Hepatocyte (in vitro differentiated cells): ENCODE measurements at places on chromosomes 2 and 18. TPM values are rescaled to one million over a fixed set of nuclear protein-coding genes. Genes with fewer than 3 reads are reported as not detected.
A peak's percentile ranks its signal among the peaks of the same experiment; 100 is the strongest.

DNA sequence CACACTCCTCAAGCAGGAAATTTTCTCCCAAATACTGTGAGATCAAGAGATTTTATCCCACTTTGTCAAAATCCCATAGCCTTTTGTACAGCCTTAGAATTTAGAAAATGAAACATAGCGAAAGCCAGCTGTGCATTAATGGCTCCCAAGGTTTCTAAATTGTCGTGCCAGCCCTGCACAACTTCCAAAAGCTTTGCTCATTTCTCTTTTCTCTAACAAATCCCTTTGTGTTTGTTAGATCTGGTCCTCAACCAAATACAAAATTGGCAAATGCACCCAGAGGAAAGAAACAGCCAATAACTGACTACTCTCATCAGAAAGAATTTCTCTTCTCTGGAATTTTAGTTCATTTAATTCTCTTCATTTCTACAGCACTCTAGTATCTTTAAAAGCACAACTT lies 361.1 kb downstream of the INSIG2 start:
- DNase-seq = no peak
- no peak overlapping the region for H3K4me3 ChIP-seq
- H3K4me1 ChIP-seq = no peaks in the 10 kb centered on the region
- no peak overlapping the region for H3K27ac ChIP-seq
- H3K27me3 ChIP-seq = peaks cover 17% of the 10 kb centered on the region
- no peaks in the 10 kb centered on the region for H3K36me3 ChIP-seq

GRCh38 chr2:61091485-61091884 lies 25.8 kb downstream of the SANBR start:
- H3K4me1 ChIP-seq = no peaks in the 10 kb centered on the region
- no peaks in the 10 kb centered on the region for H3K36me3 ChIP-seq
- no peak for DNase-seq
- H3K27ac ChIP-seq = no peak overlapping the region
- H3K27me3 ChIP-seq = no peaks in the 10 kb centered on the region

The FOSL2 gene
- total RNA-seq = 148 and 164 TPM in 2 replicates

The C2orf78 gene
- not detected in 2 replicates for total RNA-seq

DNA sequence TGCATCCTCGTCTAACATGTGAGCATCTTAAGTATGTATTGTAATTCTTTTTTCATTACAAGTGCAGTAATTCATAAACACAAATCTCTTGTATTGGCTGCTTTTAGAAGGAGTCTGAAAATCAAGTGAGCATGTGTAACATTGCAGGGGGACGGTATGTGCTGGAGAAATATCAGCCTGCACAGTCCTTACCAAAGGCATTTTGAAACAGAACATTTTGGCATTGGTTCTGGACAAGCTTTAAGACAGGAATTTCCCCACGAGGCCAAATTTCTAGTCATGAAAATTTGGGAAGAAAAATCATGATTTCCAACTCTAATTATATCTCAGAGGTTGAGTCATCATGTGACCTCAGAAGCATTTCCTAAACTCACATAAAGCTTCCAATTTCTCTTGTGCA lies 24.7 kb upstream of the NRP2 start:
- no peak overlapping the region for H3K4me3 ChIP-seq
- DNase-seq = no peak
- no peaks in the 10 kb centered on the region for H3K27me3 ChIP-seq
- H3K36me3 ChIP-seq = no peaks in the 10 kb centered on the region
- H3K27ac ChIP-seq = no peak overlapping the region
- no peaks in the 10 kb centered on the region for H3K4me1 ChIP-seq

DNA sequence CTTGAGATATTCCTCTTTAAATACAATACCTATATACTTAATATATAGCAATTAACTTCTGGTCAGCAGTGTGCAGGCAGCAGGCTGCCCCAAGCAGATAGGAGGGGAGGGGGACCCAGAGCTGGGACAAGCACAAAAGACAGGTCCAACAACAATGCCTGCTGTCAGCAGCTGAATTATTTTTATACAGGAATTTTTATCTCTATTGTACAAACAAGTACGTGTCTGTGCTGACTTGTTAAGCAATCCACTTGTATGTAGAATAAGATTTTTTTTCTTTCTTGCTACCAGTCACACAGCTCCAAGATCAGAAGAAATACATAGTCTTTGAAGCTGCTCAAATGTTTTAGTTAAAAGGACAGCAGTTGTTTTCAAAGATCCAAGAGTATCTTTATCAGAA lies 16.7 kb downstream of the BCL11A start:
- no peak overlapping the region for H3K4me3 ChIP-seq
- DNase-seq = no peak
- H3K27me3 ChIP-seq = no peaks in the 10 kb centered on the region
- peak overlapping the region; percentile 82 for H3K27ac ChIP-seq
- no peaks in the 10 kb centered on the region for H3K36me3 ChIP-seq

The METAP1D gene
- 2.8 and 5.7 TPM in 2 replicates for total RNA-seq

GRCh38 chr2:25170888-25171287 lies 2.5 kb upstream of the POMC start:
- no peak overlapping the region for H3K27ac ChIP-seq
- H3K4me3 ChIP-seq = no peak overlapping the region
- peaks cover 50% of the 10 kb centered on the region for H3K27me3 ChIP-seq
- peaks cover 8% of the 10 kb centered on the region for H3K4me1 ChIP-seq
- no peaks in the 10 kb centered on the region for H3K36me3 ChIP-seq

GRCh38 chr2:219084791-219085190 lies 24.1 kb upstream of the IHH start:
- H3K4me3 ChIP-seq = no peak overlapping the region
- H3K4me1 ChIP-seq = peaks cover 19% of the 10 kb centered on the region
- no peaks in the 10 kb centered on the region for H3K27me3 ChIP-seq
- no peak overlapping the region for H3K27ac ChIP-seq

- no peaks in the 10 kb centered on the region for H3K27me3 ChIP-seq
- peak overlapping the region; percentile 46 for H3K27ac ChIP-seq
- H3K4me1 ChIP-seq = peaks cover 43% of the 10 kb centered on the region
- no peaks in the 10 kb centered on the region for H3K36me3 ChIP-seq
These were observed 182.4 kb downstream of the PTPRM start for GRCh38 chr18:7749510-7749981.

The IKZF2 gene
- 13.1 and 13.9 TPM in 2 replicates for total RNA-seq

The ASB1 gene
- 13.0 and 19.3 TPM in 2 replicates for total RNA-seq

- no peak for DNase-seq
- no peaks in the 10 kb centered on the region for H3K36me3 ChIP-seq
- no peak overlapping the region for H3K4me3 ChIP-seq
- no peak overlapping the region for H3K27ac ChIP-seq
- no peaks in the 10 kb centered on the region for H3K27me3 ChIP-seq
These were observed 86.7 kb upstream of the SLC39A10 start for GRCh38 chr2:195570329-195570728.

DNA sequence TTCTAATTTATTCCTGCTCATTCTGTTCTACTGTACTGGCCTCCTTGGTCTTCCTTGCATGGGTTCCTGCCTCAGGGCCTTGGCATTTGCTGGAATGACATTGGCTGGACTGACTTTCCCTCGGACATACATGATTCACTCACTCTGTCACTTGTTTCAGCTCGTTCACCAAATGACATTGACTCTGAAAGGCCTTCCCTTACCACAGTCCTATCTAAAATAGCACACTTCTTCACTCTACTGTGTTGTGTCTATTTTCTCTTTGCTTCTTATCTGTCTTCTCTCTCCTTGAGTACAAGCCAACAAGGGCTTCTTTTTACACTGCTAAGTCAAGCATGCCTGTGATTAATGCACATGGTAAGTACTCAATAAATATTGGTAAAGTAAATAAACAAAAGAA lies 65.6 kb downstream of the SCG2 start:
- DNase-seq = no peak
- no peaks in the 10 kb centered on the region for H3K27me3 ChIP-seq
- no peak overlapping the region for H3K4me3 ChIP-seq
- no peak overlapping the region for H3K27ac ChIP-seq
- no peaks in the 10 kb centered on the region for H3K36me3 ChIP-seq

DNA sequence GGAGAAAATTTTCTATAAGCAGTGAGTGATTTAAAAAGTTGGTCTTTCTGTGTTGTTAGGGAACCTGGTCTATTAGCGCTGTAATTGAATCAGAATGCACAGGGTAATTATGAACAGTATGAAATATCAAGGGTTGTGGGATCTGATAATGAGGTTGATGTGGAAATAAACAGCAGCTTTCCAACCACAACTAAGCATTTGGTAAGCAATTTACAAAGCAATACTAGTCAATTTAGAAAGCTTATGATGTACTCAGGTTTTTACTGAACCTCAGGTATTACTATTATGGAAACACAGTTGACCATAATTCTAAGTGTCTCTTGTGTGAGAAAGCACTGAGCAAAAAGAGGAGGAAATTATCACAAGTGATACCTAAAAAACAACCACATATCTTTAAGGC lies 11.0 kb upstream of the SMCHD1 start:
- no peaks in the 10 kb centered on the region for H3K36me3 ChIP-seq
- H3K27ac ChIP-seq = no peak overlapping the region
- no peaks in the 10 kb centered on the region for H3K4me1 ChIP-seq
- H3K4me3 ChIP-seq = no peak overlapping the region
- no peak for DNase-seq
- H3K27me3 ChIP-seq = peaks cover 4% of the 10 kb centered on the region

The UGT1A4 gene
- not detected in 2 replicates for total RNA-seq

DNA sequence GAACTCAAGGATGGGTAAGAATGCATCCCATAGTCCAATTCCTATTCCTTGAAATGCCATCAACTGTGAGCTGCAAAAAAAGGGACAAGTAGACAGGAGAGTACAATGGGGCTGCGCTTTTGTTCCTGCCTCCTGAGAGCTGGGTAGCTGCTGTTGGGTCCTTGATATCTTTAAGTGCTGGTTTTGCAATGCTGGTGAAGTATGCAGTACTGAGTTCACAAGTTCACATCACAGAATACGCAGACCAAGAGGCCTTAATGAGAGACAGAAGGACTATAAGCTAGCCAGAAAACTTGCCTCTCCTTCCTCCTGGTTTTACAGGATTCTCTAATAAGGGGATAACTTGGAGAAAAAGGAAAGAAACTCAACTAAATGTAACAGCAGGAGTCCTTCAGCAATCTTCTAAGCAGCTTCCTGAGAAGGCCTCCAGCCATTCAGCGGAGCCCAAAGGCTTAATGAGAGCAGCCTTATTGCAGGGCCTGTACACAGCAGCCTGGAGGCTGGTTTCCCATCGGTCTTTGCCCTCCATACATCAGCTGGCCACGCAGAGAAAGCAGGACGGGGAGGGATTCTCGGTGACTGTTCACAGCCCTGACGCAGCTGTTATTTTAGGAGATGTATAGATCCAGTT lies 293.1 kb downstream of the CDCA7 start:
- no peaks in the 10 kb centered on the region for H3K27me3 ChIP-seq
- no peaks in the 10 kb centered on the region for H3K36me3 ChIP-seq
- H3K4me3 ChIP-seq = no peak overlapping the region

GRCh38 chr2:47243596-47244323 lies 88.7 kb upstream of the STPG4 start:
- no peaks in the 10 kb centered on the region for H3K27me3 ChIP-seq
- peaks cover 4% of the 10 kb centered on the region for H3K4me1 ChIP-seq
- peak overlapping the region; percentile 27 for H3K27ac ChIP-seq
- peak; percentile 57 for DNase-seq
- no peaks in the 10 kb centered on the region for H3K36me3 ChIP-seq

DNA sequence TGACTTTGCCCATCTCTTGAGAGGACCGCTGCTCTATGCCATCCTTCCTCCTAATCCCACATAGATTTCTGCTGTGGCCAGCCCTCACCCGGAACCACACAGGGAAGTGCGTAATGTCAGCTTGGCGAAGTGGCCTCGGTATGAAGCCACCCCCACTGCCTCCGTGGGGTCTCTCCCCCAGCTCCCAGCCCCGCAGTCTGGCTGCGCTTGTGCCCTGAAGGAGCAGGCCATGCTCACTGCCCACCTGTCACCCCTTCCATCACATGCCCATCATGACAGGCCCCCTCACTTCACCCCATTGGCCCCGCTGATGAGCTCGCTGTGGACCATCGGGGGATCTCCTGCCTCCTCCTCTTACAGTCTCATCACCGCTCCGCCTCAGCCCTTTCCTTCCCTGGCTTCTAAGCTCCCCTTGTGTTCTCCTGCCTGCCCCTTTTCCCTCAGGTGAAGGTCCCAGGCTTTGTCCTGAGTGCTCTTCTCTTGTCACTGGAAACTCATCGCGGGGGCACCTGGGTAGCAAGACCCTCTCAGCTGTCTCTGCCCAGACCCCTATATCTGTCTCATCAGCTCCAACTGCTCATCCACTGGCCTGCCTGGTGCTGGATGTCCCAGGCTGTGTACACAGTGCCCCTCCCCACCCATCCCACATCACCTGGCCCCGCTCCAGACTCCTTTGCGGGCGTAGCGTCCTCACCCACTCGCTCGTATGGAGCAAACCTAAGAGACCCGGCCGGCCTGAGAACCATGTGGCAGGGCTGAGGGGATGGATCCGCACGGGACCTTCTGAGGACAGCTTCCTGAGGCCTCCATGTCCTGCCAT lies 81.7 kb downstream of the GLI2 start:
- no peak overlapping the region for H3K4me3 ChIP-seq
- no peaks in the 10 kb centered on the region for H3K36me3 ChIP-seq
- no peak overlapping the region for H3K27ac ChIP-seq
- no peaks in the 10 kb centered on the region for H3K27me3 ChIP-seq
- H3K4me1 ChIP-seq = peaks cover 29% of the 10 kb centered on the region

- no peak overlapping the region for H3K27ac ChIP-seq
- peaks cover 8% of the 10 kb centered on the region for H3K27me3 ChIP-seq
- no peak for DNase-seq
These were observed 63.5 kb downstream of the DNER start for GRCh38 chr2:229650901-229651300.

The ZNF513 gene
- total RNA-seq = 16.0 and 20.6 TPM in 2 replicates

DNA sequence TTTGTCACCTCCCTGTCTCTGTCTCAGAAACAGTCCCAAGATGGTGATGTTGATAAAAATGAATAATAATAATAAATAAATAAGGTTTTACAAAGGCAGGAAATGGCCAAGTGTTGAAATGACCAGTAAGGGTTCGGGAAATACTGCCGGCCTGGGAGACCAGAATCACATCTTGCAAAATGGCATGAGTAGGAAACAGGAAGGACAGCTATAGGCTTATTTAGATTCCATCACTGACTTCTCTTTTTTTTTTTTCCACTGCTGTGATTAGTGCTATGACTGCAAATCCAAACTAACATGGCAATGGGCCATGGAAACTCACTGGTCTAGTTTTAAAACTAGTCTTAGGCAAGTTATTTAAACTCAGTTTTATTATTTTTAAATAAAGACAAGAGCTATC lies 60.6 kb downstream of the SCN1A start:
- no peaks in the 10 kb centered on the region for H3K36me3 ChIP-seq
- no peaks in the 10 kb centered on the region for H3K4me1 ChIP-seq
- H3K4me3 ChIP-seq = no peak overlapping the region
- H3K27ac ChIP-seq = no peak overlapping the region
- DNase-seq = no peak
- peaks cover 3% of the 10 kb centered on the region for H3K27me3 ChIP-seq

GRCh38 chr2:133061874-133062593 lies 392.0 kb upstream of the LYPD1 start:
- no peaks in the 10 kb centered on the region for H3K4me1 ChIP-seq
- no peaks in the 10 kb centered on the region for H3K36me3 ChIP-seq
- no peak overlapping the region for H3K27ac ChIP-seq

DNA sequence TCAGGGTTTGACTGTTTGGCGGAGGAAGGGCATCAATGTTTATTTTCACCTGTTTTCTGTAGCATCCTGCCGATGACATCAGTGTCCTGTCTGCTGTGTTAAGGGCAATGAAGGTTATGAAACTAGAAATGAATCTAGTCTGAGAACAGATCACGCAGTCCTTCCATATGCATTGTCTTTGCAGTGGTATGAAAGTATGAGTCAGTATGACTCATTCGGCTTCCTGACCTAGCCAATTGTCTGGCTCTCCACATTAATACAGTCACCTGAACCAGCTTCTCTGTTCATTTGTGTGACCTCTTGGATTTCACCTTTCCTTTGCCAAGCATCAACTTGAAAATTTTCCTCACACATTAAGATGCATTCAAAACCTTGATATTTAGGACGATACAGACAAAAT lies 353.8 kb downstream of the RND3 start:
- DNase-seq = peak; percentile 61
- H3K27ac ChIP-seq = peak overlapping the region; percentile 59
- no peaks in the 10 kb centered on the region for H3K36me3 ChIP-seq
- H3K27me3 ChIP-seq = no peaks in the 10 kb centered on the region
- H3K4me1 ChIP-seq = peaks cover 19% of the 10 kb centered on the region
